ENCODE measurements at places on chromosomes 12 and 14. TPM values are rescaled to one million over a fixed set of nuclear protein-coding genes. Genes with fewer than 3 reads are reported as not detected.

- H3K4me1 ChIP-seq = no peaks in the 10 kb centered on the region
- H3K36me3 ChIP-seq = no peaks in the 10 kb centered on the region
- H3K4me3 ChIP-seq = no peak overlapping the region
These were observed 83.4 kb downstream of the PRORP start for GRCh38 chr14:35205737-35206136.

DNA sequence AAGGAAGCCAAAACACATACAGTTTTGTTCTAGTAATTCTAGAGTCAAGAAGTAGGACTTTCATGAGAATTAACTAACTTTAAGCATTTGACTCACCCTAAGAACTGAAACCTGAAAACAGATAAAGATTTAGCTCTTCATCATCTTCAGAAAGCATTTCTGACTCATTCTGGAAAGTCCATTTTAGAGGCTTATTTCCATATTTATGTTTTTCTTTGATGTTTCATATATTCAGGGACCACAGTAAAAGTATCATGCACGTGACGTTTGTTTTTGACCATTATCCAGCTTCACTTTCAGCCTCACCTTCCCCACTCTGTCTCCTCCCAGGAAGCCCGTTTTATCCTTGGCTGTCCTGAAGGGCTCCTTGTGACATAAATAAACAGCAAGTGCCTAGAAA lies 79.2 kb downstream of the MDGA2 start:
- H3K36me3 ChIP-seq = no peaks in the 10 kb centered on the region
- peak; percentile 40 for DNase-seq
- no peak overlapping the region for H3K4me3 ChIP-seq
- H3K27ac ChIP-seq = no peak overlapping the region
- no peaks in the 10 kb centered on the region for H3K4me1 ChIP-seq

Gene MYF6
- total RNA-seq = not detected

- H3K36me3 ChIP-seq = no peaks in the 10 kb centered on the region
- peak overlapping the region; percentile 75 for H3K4me3 ChIP-seq
- peak overlapping the region; percentile 92 for H3K27ac ChIP-seq
- no peaks in the 10 kb centered on the region for H3K4me1 ChIP-seq
These were observed 510 bp downstream of the ARID2 start for GRCh38 chr12:45730084-45730347.

DNA sequence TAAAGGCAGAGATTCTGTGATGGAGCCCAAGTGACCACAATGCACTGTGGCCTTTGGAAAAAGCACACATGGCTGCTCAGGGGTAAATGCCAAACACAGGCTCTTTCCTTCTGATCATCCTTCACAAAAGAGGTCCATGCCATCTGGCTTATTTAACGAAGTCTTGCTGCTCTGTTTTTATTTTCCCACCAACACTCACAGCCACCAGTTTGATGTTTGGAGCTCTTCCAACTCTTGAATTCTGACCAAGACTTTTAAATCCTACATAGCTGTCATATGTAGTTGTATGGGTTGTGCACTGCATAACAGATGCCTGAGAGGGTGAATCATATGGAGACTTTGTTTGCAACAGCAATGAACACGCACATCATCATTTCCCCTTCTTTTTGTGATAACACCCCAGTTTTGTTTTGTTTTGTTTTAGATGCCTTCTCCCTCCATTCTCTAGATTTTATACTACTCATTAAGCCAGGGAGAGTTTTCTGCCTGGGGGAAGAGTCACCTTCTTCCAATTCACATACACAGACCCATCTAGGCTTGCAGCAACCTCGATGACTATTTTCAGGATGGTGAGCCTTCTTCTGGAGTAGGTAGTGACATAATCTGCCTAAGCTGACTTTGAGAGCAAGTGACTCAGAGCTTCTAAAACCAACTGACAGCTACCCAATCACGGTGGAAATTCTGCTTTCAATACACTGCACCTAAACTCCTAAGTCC lies 145.2 kb upstream of the WSCD2 start:
- no peak overlapping the region for H3K27ac ChIP-seq
- no peaks in the 10 kb centered on the region for H3K4me1 ChIP-seq
- no peaks in the 10 kb centered on the region for H3K36me3 ChIP-seq
- H3K27me3 ChIP-seq = no peaks in the 10 kb centered on the region
- H3K4me3 ChIP-seq = no peak overlapping the region

DNA sequence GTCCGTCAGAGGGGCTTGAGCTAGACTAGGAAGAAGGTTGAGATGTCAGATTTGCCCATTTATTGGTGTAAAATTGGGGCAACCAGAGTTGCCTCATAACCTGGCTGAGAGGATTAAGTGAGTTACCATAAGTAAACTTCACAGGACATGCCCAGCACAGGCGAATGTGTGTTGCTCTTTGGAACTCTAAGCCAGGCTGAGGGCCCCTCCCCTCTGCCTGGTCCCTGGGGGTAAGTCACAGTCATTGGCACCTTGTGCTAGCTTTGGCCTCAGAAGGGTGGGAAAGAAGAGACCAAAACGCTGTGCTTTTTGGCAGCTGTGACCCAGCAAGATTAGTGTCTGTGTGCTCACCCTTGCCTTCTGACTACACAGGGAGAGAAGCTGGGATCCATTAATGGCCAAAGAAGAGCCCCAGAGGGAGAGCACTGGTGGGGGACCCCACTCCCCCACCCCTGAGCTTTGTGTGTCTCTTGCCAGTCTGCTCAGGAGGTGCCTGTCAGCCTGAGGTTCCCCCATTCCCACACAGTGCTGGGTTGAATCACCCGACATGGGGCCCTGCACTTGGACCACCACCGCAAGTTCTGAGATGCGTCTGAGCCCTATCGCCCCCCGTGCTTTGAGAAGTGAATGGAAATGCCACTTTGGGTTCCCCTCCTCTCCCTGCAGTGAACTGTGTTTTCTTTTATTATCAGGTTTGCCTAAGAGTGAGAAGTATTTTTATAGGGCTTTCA lies 74.1 kb downstream of the CACNA1C start:
- no peaks in the 10 kb centered on the region for H3K27me3 ChIP-seq
- no peak overlapping the region for H3K27ac ChIP-seq
- no peaks in the 10 kb centered on the region for H3K4me1 ChIP-seq
- no peak overlapping the region for H3K4me3 ChIP-seq
- no peak for DNase-seq

DNA sequence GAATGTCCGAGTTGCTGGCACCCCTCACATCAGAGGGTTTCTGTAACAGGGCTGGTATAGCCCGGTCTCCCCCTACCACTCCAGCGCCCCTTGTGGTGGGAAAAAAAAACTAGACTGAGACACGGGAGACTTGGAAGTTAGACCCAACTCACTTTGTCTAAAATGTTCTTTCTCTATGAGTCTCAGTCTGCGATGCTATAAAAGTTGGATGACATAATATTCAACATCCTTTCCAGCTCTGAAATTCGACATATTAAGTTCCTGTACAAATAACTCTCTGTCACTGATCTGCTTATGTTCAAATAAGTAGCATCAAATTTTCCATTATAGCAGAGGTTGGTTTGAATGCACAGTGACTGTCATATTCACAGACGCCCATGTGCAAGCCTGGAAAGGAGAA lies 25.7 kb upstream of the TC2N start:
- H3K27me3 ChIP-seq = no peaks in the 10 kb centered on the region
- H3K27ac ChIP-seq = no peak overlapping the region
- DNase-seq = no peak
- no peak overlapping the region for H3K4me3 ChIP-seq
- no peaks in the 10 kb centered on the region for H3K36me3 ChIP-seq
- no peaks in the 10 kb centered on the region for H3K4me1 ChIP-seq

Gene SPATA7
- total RNA-seq = 1.7 TPM

GRCh38 chr14:101243587-101244338 lies 317.5 kb upstream of the DIO3 start:
- H3K4me1 ChIP-seq = no peaks in the 10 kb centered on the region
- H3K36me3 ChIP-seq = no peaks in the 10 kb centered on the region
- no peak overlapping the region for H3K4me3 ChIP-seq
- H3K27me3 ChIP-seq = no peaks in the 10 kb centered on the region
- no peak for DNase-seq

Gene FGF6
- not detected for total RNA-seq

- H3K27ac ChIP-seq = no peak overlapping the region
- H3K27me3 ChIP-seq = no peaks in the 10 kb centered on the region
- no peak overlapping the region for H3K4me3 ChIP-seq
- no peak for DNase-seq
- no peaks in the 10 kb centered on the region for H3K36me3 ChIP-seq
These were observed 349.5 kb downstream of the GXYLT1 start for GRCh38 chr12:41795051-41795600.

Gene LUM
- total RNA-seq = 0.31 TPM

DNA sequence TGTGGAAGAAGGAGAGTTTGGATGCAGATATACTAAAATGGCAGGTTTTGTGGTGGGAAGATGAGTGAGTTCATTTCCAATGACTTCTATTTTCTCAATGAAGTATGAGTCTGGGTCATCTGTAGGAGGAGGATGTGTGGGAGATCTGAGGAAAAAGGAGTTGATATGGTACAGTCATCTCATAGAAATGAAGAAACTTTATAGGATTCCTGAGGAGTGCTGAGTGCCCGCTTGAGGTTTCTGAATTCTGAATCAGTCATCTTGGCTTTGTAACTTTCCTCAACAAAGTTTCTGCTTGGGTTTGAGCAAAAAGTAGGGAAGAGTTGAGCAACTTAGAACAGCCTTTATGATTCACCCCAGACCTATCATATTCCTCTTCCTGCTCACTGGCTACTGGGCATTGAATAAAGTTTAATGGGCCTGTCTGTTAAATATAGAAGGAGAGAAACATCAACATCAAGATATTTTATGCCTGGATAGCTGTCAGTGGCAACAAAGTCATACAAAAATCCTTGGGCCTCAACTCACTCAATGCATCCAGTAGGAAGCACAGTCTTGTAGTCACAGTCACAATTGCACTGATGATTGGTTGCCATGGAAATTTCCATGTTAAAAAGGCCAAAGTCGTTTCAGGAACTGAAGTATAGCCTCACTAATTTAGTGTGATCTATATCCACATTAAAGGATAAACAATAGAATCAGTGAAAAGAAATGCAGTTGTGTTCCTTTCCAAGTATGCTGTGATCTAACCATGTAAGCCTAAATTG lies 284.7 kb downstream of the DUSP6 start:
- no peak overlapping the region for H3K4me3 ChIP-seq
- H3K27me3 ChIP-seq = no peaks in the 10 kb centered on the region
- no peak overlapping the region for H3K27ac ChIP-seq
- H3K4me1 ChIP-seq = no peaks in the 10 kb centered on the region
- H3K36me3 ChIP-seq = no peaks in the 10 kb centered on the region
- no peak for DNase-seq

Gene SLC5A8
- total RNA-seq = not detected

DNA sequence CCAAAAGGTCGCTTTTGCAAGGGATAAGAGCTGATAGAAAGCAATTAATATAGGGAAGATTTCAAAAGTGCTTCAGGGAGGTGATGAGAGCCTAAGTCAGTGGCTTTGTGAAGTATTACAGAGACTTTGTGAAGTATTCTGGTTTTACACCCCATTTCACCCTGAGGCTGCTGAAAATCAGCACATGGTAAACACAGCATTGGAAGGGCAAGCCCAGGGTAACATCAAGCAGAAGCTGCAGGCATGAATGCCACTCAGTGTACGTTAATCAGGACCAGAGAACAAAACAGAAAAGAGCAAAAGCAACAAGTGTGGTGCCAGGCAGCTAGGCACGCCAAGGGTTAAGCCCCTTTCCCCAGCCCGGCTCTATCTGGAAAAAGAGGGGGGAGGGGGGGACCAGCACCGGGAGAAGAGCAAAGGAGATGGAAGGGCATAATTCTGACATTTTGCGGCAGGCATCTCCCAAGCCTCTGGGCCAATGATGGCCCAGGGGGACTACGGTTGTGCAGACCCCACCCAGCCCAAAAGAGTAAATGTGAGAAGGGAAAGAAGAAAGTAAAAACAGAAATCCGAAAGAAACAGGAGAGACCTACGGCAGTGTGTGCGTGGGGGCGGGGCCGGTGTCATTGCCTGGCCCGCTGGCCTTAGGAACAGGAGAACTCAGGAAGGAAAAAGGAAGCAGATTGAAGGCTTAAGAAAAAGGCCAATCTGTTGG lies 58.9 kb downstream of the DHRS2 start:
- DNase-seq = no peak
- H3K4me1 ChIP-seq = no peaks in the 10 kb centered on the region
- H3K27me3 ChIP-seq = peaks cover 6% of the 10 kb centered on the region
- H3K36me3 ChIP-seq = no peaks in the 10 kb centered on the region
- H3K27ac ChIP-seq = no peak overlapping the region
- H3K4me3 ChIP-seq = no peak overlapping the region

- no peak overlapping the region for H3K4me3 ChIP-seq
- DNase-seq = no peak
- H3K4me1 ChIP-seq = no peaks in the 10 kb centered on the region
- no peaks in the 10 kb centered on the region for H3K36me3 ChIP-seq
These were observed 157.1 kb downstream of the NTF3 start for GRCh38 chr12:5589054-5589453.

DNA sequence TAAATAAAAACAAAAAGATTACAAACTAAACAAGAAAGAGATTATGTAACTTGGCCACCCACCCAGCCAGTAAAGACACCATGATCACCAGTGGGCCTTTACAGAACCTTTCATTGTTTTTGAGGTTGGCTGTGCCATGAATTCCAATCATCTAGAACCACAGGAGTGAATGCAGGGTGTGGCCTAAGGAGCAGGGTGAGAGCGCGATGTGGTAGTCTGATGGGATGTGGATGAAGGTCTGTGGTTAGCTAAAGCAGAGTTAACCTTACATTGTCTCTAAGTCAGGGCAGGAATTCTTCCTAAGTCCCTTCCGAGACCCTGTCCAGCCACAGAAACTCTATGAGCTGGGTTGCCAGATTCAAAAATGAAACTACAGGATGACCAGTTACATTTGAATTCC lies 54.0 kb upstream of the CDKN3 start:
- no peak for DNase-seq
- H3K4me1 ChIP-seq = no peaks in the 10 kb centered on the region
- H3K27me3 ChIP-seq = no peaks in the 10 kb centered on the region
- H3K36me3 ChIP-seq = no peaks in the 10 kb centered on the region

Gene FOXM1
- 60.0 TPM for total RNA-seq

Gene DPPA3
- not detected for total RNA-seq

Gene RNF212B
- not detected for total RNA-seq

Gene GNB3
- total RNA-seq = 0.46 TPM

DNA sequence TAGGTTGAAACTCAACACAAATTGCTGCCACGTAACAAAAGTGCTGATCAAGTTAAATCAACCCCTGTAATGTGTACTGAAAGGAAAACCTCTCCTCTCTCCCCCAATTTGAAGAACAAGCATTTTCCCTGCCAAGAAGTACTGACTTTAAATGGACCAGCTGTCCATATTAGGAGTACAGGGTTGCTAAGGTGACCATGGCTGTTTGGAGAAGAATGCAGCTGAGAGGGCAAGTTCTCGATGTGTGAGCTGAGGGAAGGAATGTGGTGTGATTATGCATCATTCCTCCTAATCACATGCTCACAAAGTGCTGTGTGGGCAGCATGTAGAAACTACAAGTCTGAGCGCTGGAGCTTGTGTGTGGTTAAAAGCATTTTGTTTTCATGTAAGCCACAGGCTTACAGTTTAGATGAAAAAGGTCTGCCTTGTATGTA lies 50.9 kb upstream of the CCT2 start:
- H3K27ac ChIP-seq = no peak overlapping the region
- peaks cover 10% of the 10 kb centered on the region for H3K4me1 ChIP-seq
- DNase-seq = peak; percentile 51
- no peaks in the 10 kb centered on the region for H3K27me3 ChIP-seq
- no peak overlapping the region for H3K4me3 ChIP-seq
